ENCODE measurements at places on chromosomes 16 and 17. TPM values are rescaled to one million over a fixed set of nuclear protein-coding genes. Genes with fewer than 3 reads are reported as not detected.

DNA sequence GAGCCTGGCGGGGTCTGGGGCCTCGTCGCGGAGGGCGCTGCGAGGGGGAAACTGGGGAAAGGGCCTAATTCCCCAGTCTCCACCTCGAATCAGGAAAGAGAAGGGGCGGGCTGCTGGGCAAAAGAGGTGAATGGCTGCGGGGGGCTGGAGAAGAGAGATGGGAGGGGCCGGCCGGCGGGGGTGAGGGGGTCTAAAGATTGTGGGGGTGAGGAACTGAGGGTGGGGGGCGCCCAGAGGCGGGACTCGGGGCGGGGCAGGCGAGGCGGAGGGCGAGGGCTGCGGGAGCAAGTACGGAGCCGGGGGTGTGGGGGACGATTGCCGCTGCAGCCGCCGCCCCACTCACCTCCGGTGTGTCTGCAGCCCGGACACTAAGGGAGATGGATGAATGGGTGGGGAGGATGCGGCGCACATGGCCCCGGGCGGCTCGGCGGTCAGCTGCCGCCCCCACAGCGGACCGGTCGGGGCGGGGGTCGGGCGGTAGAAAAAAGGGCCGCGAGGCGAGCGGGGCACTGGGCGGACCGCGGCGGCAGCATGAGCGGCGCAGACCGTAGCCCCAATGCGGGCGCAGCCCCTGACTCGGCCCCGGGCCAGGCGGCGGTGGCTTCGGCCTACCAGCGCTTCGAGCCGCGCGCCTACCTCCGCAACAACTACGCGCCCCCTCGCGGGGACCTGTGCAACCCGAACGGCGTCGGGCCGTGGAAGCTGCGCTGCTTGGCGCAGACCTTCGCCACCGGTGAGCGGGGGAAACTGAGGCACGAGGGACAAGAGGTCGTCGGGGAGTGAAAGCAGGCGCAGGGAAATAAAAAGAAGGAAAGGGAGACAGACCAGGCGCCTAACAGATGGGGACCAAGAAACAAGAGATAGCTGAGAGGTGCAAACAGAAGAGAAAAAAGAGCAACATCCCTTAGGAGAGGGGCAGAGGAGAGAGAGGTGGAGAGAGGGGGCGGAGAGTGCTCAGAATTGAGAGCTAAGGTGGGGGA lies at the start of gene PNMT:
PNMT (plus strand) TSS at position 509 of the 980 bp plus-strand sequence; CDS start at position 532, 23 bp downstream.
- peak; percentile 85 for DNase-seq

DNA sequence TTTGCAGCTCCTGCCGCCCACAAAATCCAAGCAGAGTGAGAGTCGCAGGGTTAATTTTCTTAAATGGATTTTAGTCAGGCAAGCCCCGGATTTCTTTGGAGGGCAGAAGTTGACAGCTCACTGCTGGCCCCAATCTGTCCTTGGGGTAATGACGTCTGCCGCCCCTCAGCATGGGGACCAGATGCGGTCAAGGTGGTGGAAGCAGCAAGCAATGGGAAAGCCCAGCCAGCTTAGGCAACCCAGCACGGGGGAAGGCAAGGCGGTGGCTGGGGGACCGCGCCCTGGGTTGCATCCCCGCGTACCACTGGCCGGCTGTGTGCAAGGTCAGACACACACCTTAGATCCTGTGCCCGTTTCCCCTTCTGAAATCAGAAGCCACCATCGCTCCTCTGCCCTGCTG lies 321.7 kb downstream of the C16orf95 start:
- DNase-seq = no peak

DNA sequence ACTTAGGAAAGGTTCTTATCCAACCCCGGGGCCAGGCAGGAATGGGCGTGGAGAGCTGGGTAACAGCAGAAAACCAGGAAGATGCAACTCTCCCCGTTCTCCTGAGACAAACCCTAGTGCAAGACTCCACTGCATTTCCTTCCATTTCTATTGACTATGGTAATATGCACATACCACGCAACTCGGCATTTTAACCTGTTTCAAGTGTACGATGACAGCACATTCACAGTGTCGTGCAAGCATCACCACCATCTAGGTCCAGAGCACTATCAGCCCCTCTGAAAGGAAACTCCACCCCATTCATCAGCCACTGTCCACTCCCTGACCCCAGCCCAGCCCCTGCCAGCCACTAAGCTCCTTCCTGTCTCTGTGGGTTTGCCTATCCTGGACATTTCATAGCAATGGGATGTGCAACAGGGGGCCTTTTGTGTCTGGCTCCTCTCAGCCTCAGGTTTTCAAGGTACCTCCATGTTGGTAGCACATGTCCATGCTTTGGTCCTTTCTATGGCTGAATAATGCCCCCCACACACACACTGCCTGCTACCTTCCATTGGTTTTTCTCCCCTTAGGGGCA lies 441.9 kb downstream of the SOX9 start:
- DNase-seq = no peak

Gene JPH3
- not detected for total RNA-seq

DNA sequence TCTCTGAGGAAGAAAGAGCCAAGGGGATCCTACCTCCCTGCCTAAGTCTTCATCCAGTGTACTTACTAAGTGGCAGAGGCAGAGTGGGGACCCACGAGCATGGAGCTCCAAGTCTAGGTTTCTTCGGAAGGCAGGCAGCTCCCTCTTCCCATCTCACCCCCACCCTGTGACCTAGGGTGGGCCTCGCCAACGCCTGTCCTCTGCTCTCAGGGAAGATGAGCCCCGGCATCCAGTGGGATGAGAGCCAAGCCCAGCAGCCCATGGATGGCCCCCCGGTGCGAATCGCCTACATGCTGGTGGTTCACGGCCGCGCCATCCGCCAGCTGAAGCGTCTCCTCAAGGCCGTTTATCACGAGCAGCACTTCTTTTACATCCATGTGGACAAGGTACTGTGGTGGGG lies 8.3 kb downstream of the XYLT2 start:
- DNase-seq = no peak

GRCh38 chr16:9481747-9482730 lies 390.6 kb downstream of the HAPSTR1 start:
- no peak for DNase-seq

Gene BRICD5
- 5.0 TPM for total RNA-seq

Gene PPP1R27
- total RNA-seq = not detected

Gene GLIS2
- not detected for total RNA-seq

- no peak for DNase-seq
These were observed 38.8 kb downstream of the SCPEP1 start for GRCh38 chr17:57016764-57017116.

DNA sequence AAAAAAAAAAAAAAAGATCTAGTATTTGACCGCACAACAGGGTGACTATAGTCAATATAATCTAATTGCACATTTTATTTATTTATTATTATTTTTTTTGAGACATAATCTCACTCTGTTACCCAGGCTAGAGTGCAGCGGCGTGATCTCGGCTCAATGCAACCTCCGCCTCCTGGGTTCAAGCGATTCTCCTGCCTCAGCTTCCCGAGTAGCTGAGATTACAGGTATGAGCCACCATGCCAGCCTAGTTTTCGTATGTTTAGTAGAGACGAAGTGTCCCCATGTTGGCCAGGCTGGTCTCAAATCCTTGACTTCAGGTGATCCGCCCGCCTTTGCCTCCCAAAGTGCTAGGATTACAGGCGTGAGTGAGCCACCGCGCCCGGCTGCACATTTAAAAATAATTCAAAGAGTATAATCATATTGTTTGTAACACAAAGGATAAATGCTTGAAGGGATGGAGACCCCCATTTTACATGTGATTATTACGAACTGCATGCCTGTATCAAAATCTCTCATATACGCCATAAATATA lies 794 bp downstream of the ANKS3 start:
- DNase-seq = no peak

Gene MED31
- 31.4 TPM for total RNA-seq

DNA sequence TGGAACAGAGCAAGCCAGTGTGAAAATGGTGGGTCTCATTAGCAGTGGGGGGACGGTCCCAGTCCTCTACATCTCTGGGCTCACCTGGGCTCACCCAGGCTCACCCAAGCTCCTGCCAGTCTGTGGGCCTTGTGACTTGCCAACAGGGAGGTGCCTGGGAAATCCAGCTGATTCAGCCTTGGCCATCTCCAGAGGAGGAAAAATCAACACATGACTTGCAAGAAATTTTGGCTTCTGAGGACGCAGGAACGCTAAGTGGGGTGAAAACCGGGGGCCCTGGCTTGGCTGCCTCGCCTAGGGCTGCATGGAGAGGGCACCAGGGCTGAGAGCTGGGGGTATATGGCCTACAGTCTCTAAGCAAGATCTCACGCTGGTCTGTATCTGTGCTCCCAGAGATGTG lies 47.7 kb downstream of the VAC14 start:
- no peak for DNase-seq

GRCh38 chr16:50696126-50696525 lies 2.7 kb downstream of the NOD2 start:
- DNase-seq = peak; percentile 44

Gene CLEC19A
- total RNA-seq = not detected

- no peak for DNase-seq
These were observed 78.1 kb upstream of the CPHXL start for GRCh38 chr16:75804368-75804767.

All from CD4-positive, alpha-beta T cell (primary cell).